Activated CD8-positive, alpha-beta T cell treated with anti-CD3 and anti-CD28 coated beads for 36 hours (primary cell): ENCODE measurements at places on chromosomes 7 and 10.
A peak's percentile ranks its signal among the peaks of the same experiment; 100 is the strongest.

- H3K27ac ChIP-seq = no peak overlapping the region
- H3K36me3 ChIP-seq = no peaks in the 10 kb centered on the region
- no peak overlapping the region for H3K4me3 ChIP-seq
- no peaks in the 10 kb centered on the region for H3K4me1 ChIP-seq
These were observed 268.3 kb downstream of the TWIST1 start for GRCh38 chr7:18849130-18849529.

DNA sequence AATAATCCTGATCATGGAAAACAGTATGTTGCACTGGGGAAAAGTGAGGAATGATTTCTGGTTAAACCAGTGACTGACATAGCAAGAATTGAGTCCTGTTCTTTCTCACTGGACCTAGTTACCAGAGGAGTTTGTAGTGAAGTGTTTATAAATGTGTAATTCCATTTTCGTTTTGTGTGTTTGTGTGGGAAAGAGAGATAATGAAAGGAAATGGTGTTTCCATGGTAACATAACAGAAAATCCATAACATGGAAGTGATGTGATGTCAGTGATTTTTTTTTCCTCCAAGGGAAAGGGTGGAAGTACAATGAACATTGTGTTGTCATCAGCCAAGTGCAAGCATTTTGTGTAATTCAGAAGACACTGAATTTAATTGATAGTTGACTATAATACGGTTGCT is 283.9 kb downstream of the PLXDC2 start:
- H3K27me3 ChIP-seq = no peaks in the 10 kb centered on the region
- H3K27ac ChIP-seq = no peak overlapping the region
- no peaks in the 10 kb centered on the region for H3K36me3 ChIP-seq
- no peak overlapping the region for H3K4me3 ChIP-seq
- no peak for DNase-seq

- no peak overlapping the region for H3K4me3 ChIP-seq
- no peaks in the 10 kb centered on the region for H3K27me3 ChIP-seq
- H3K36me3 ChIP-seq = peaks cover 8% of the 10 kb centered on the region
- H3K27ac ChIP-seq = no peak overlapping the region
These were observed 30.8 kb downstream of the CCDC186 start for GRCh38 chr10:114143160-114143559.

- no peak overlapping the region for H3K27ac ChIP-seq
- no peak overlapping the region for H3K4me3 ChIP-seq
- peaks cover 7% of the 10 kb centered on the region for H3K4me1 ChIP-seq
- no peak for DNase-seq
These were observed 16.5 kb upstream of the ARL4A start for GRCh38 chr7:12670743-12671520.

GRCh38 chr10:485776-486175 is 203.7 kb downstream of the DIP2C start:
- no peak overlapping the region for H3K27ac ChIP-seq
- peaks cover 6% of the 10 kb centered on the region for H3K4me1 ChIP-seq
- peak overlapping the region; percentile 69 for H3K4me3 ChIP-seq
- DNase-seq = no peak
- no peaks in the 10 kb centered on the region for H3K36me3 ChIP-seq

- H3K27ac ChIP-seq = peak overlapping the region; percentile 37
- H3K27me3 ChIP-seq = peaks cover 9% of the 10 kb centered on the region
- H3K36me3 ChIP-seq = peaks cover 2% of the 10 kb centered on the region
- DNase-seq = peak; percentile 30
These were observed 75.4 kb downstream of the OTUD1 start for GRCh38 chr10:23514321-23514720.

GRCh38 chr10:12795315-12796110 is 206.0 kb downstream of the CCDC3 start:
- no peak overlapping the region for H3K4me3 ChIP-seq
- peaks cover 1% of the 10 kb centered on the region for H3K36me3 ChIP-seq
- H3K4me1 ChIP-seq = no peaks in the 10 kb centered on the region
- no peak overlapping the region for H3K27ac ChIP-seq
- no peaks in the 10 kb centered on the region for H3K27me3 ChIP-seq
- no peak for DNase-seq

- H3K27ac ChIP-seq = no peak overlapping the region
- H3K27me3 ChIP-seq = no peaks in the 10 kb centered on the region
- H3K4me1 ChIP-seq = peaks cover 50% of the 10 kb centered on the region
- no peak for DNase-seq
- H3K4me3 ChIP-seq = no peak overlapping the region
These were observed 25.9 kb downstream of the FOXK1 start for GRCh38 chr7:4707980-4708411.

GRCh38 chr10:102400598-102401341 is 5.3 kb downstream of the NFKB2 start:
- DNase-seq = no peak
- H3K27ac ChIP-seq = peak overlapping the region; percentile 86
- no peaks in the 10 kb centered on the region for H3K27me3 ChIP-seq
- H3K36me3 ChIP-seq = peaks cover 65% of the 10 kb centered on the region
- peaks cover 47% of the 10 kb centered on the region for H3K4me1 ChIP-seq

- H3K36me3 ChIP-seq = no peaks in the 10 kb centered on the region
- H3K4me1 ChIP-seq = no peaks in the 10 kb centered on the region
- no peak for DNase-seq
- H3K27ac ChIP-seq = no peak overlapping the region
- H3K27me3 ChIP-seq = peaks cover 27% of the 10 kb centered on the region
- no peak overlapping the region for H3K4me3 ChIP-seq
These were observed 41.9 kb downstream of the ENO4 start for GRCh38 chr10:116891208-116891607.

GRCh38 chr7:3089493-3089892 is 45.8 kb upstream of the CARD11 start:
- H3K36me3 ChIP-seq = peaks cover 4% of the 10 kb centered on the region
- H3K4me3 ChIP-seq = no peak overlapping the region
- no peak for DNase-seq
- H3K27me3 ChIP-seq = no peaks in the 10 kb centered on the region
- H3K27ac ChIP-seq = no peak overlapping the region

- peaks cover 59% of the 10 kb centered on the region for H3K27me3 ChIP-seq
- no peaks in the 10 kb centered on the region for H3K36me3 ChIP-seq
- peaks cover 4% of the 10 kb centered on the region for H3K4me1 ChIP-seq
These were observed 58.1 kb upstream of the MXI1 start for GRCh38 chr10:110149259-110149658.

GRCh38 chr10:50885097-50885859 is at the start of gene A1CF:
Gene A1CF (minus strand): TSS chr10:50885627. CDS start chr10:50859940, 25,687 bp downstream.
- H3K4me1 ChIP-seq = no peaks in the 10 kb centered on the region
- H3K36me3 ChIP-seq = no peaks in the 10 kb centered on the region
- H3K27me3 ChIP-seq = peaks cover 8% of the 10 kb centered on the region
- DNase-seq = no peak
- H3K4me3 ChIP-seq = no peak within 1 kb of the TSS

GRCh38 chr10:44575601-44576380 is 190.9 kb upstream of the CXCL12 start:
- DNase-seq = no peak
- H3K4me3 ChIP-seq = no peak overlapping the region
- no peaks in the 10 kb centered on the region for H3K27me3 ChIP-seq
- H3K4me1 ChIP-seq = no peaks in the 10 kb centered on the region
- H3K36me3 ChIP-seq = no peaks in the 10 kb centered on the region
- no peak overlapping the region for H3K27ac ChIP-seq

- H3K27me3 ChIP-seq = peaks cover 5% of the 10 kb centered on the region
- no peaks in the 10 kb centered on the region for H3K4me1 ChIP-seq
- H3K27ac ChIP-seq = no peak overlapping the region
- no peaks in the 10 kb centered on the region for H3K36me3 ChIP-seq
These were observed 105.4 kb downstream of the ITIH5 start for GRCh38 chr10:7561216-7561893.

GRCh38 chr10:60549686-60550085 is 160.0 kb upstream of the ANK3 start:
- no peaks in the 10 kb centered on the region for H3K36me3 ChIP-seq
- no peak for DNase-seq
- no peaks in the 10 kb centered on the region for H3K4me1 ChIP-seq
- H3K27ac ChIP-seq = no peak overlapping the region
- no peaks in the 10 kb centered on the region for H3K27me3 ChIP-seq

DNA sequence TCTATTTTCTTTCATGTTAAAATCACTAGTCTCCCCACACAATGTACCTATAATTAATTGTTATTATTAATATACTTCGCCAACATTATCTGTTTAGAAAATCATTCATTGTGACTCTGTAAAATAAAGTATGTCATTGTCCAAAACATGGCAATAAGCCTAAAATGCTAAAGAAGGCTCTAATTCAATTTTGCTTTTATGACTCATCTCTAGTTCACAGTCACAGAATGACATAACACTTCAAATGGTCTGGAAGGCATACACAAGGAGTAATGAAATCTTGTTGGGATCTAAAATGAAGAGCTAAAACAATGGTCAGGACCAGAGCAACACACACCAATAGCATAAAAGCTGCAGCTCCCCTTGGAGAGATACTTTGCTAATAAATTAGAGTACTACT is 505.8 kb downstream of the GPAM start:
- H3K27me3 ChIP-seq = no peaks in the 10 kb centered on the region
- H3K27ac ChIP-seq = no peak overlapping the region
- H3K4me3 ChIP-seq = no peak overlapping the region
- H3K4me1 ChIP-seq = no peaks in the 10 kb centered on the region
- H3K36me3 ChIP-seq = no peaks in the 10 kb centered on the region

DNA sequence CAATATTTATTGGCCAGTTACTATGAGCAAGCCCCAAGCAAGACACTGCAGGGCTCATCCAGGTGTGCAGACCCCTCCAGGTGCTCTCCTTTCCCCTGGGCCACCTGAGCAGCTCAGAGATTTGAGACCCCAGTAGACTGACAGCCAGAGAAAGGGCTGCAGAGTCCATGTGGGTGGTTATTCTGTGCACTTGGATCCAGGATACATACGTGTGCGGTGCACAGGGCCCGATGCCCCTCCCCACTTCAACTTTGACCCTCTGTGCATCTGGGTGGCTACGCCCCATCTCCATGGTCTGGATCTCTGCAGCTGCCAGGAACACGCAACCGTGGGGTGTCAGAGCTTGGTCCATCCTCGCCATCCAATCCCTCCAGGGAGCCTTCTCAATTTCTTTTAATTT is 72.9 kb downstream of the MKI67 start:
- H3K4me1 ChIP-seq = peaks cover 40% of the 10 kb centered on the region
- DNase-seq = no peak
- no peaks in the 10 kb centered on the region for H3K27me3 ChIP-seq
- no peak overlapping the region for H3K4me3 ChIP-seq
- no peak overlapping the region for H3K27ac ChIP-seq
- peaks cover 62% of the 10 kb centered on the region for H3K36me3 ChIP-seq

- H3K27me3 ChIP-seq = no peaks in the 10 kb centered on the region
- no peak for DNase-seq
- H3K36me3 ChIP-seq = no peaks in the 10 kb centered on the region
- no peaks in the 10 kb centered on the region for H3K4me1 ChIP-seq
- H3K4me3 ChIP-seq = no peak overlapping the region
- no peak overlapping the region for H3K27ac ChIP-seq
These were observed 78.9 kb downstream of the PRPF18 start for GRCh38 chr10:13665516-13666262.

DNA sequence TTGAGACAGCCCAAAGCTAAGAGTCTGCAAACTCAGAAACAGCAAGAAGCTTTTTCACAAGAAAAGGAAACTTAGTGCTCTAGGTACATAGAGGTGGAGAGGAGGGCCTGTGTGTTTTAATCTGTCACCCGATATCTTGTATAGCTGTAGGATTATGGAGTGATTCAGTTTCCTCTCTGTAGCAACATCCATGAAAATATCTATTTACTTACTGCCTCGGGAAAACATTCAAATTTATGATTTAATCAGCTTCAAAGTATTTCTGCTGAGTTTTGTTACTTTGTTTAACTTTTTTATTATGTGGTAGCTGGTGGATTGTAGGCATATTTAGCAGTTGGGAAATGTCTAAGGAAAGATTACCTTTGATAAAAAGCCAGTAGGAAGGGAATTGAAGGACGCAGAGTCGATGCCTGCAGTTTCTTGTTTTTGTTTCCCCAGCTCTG is 292.0 kb downstream of the CCDC3 start:
- no peaks in the 10 kb centered on the region for H3K27me3 ChIP-seq
- no peak overlapping the region for H3K4me3 ChIP-seq
- DNase-seq = no peak
- no peaks in the 10 kb centered on the region for H3K36me3 ChIP-seq
- peaks cover 61% of the 10 kb centered on the region for H3K4me1 ChIP-seq
